ENCODE measurements at places on chromosomes 12 and 14.

DNA sequence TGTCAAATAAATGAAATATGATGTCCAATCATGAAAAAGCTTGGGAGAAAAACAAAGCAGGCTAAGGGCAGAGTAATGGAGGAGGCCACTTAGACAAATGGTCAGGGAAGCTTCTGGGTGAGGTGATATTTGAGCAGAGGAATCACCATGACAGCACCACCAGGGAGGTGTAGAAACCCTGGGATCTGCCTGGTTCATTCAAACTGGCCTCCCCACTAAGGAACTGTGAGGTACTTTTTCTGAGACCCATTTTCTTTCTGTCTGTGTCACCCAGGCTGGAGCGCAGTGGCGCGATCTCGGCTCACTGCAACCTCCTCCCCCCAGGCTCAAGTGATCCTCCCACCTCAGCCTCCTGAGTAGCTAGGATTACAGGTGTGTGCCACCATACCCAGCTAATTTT, 7.8 kb upstream of the SSH1 start:
- DNase-seq, result no peak

DNA sequence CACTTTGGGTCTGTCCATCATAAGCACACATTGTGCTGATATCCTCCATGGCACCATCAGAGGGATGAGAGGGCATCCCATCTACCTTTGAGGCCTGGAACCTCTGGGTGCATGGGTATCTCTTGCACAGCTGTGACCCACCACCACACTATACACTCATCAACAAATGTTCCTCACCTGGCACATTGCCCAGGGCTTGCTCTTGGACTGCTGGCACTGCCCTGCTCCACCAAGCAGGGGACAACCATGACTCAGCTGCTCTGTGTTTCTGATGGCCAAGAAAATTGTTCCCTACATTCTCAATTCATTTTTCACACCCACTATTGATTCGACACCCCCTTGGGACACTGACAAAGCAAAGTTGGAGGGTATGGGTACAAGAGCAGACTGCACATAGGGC, 155.5 kb downstream of the PTPRO start:
- no peak for DNase-seq

GRCh38 chr12:131282292-131283080, 328.8 kb downstream of the ADGRD1 start:
- DNase-seq, result no peak

DNA sequence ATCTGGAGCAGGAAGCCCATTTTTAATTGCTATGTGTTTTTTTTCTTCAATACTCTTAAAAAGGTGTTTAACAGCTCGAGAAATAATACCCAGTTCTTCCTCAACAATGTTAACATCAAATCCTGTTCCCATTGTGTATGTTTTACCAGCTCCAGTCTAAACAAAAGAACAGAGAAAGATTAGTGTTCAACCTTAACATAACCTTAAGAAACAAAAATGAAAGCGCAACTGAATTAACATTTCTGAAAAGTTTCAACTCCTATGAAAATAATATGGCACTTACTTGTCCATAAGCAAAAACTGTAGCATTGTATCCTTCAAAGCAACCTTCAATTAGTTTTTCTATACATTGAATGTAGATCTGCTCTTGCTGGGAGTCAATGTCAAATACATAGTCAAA, 73.2 kb downstream of the KIF21A start:
- no peak for DNase-seq

GRCh38 chr12:111006621-111007020, 86.2 kb upstream of the MYL2 start:
- no peak for DNase-seq

GRCh38 chr14:92108345-92109254, 2.2 kb upstream of the ATXN3 start:
- peak; percentile 23 for DNase-seq

DNA sequence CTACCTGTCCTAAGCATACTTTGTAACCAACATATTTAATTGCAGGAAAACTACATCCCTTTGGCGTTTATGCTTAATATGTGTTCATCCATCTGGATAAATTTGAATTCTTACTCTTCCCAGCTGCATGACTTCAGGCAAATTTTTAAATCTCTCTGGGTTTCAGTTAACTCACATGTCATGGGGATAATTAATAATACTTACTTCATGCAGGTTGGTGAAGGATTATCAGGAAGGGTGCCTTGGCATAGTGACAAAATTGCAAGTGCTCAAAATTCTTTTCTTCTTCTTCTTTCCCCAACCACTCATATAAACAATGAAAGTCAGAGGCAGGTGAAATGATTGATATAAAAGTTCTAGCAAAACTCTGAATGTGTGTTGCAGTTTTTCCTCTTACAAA, 15.9 kb downstream of the SYT10 start:
- no peak for DNase-seq

- DNase-seq, result no peak
Measured at GRCh38 chr14:61934385-61934784, 172.2 kb downstream of the SNAPC1 start.

GRCh38 chr12:132287391-132288238, 41.8 kb downstream of the GALNT9 start:
- DNase-seq, result no peak

DNA sequence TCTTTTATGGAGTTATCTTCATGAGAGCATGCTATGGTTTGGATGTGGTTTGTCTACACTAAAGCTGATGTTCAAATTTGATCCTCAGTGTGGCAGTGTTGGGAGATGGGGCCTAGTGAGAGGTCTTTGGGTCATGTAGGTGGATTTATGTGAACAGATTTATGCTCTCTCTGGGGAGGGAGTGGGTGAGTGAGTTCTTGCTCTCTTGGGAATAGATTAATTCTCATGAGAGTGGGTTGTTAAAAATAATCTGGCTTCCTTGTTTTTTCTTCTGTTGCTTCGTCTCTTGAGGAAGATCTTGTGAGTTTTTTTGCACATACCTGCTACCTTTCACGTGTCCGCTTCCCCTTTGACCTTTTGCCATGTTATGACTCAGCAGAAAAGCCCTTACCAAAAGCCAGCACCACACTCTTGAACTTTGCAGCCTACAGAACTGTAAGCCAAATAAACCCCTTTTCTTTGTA, 20.5 kb downstream of the DERA start:
- DNase-seq, result no peak

- DNase-seq, result peak; percentile 41
Measured at GRCh38 chr12:112939761-112940381, 1.6 kb downstream of the OAS3 start.

GRCh38 chr14:65962952-65963351, 523.2 kb upstream of the CCDC196 start:
- no peak for DNase-seq

- DNase-seq, result no peak
Measured at GRCh38 chr14:89626233-89626806, 209.3 kb upstream of the FOXN3 start.

GRCh38 chr12:11500188-11500860, 105.0 kb upstream of the PRB2 start:
- DNase-seq, result peak; percentile 90

- DNase-seq, result no peak
Measured at GRCh38 chr12:132236930-132237771, 92.2 kb downstream of the GALNT9 start.

- no peak for DNase-seq
Measured at GRCh38 chr14:76687611-76688382, 73.5 kb upstream of the VASH1 start.

DNA sequence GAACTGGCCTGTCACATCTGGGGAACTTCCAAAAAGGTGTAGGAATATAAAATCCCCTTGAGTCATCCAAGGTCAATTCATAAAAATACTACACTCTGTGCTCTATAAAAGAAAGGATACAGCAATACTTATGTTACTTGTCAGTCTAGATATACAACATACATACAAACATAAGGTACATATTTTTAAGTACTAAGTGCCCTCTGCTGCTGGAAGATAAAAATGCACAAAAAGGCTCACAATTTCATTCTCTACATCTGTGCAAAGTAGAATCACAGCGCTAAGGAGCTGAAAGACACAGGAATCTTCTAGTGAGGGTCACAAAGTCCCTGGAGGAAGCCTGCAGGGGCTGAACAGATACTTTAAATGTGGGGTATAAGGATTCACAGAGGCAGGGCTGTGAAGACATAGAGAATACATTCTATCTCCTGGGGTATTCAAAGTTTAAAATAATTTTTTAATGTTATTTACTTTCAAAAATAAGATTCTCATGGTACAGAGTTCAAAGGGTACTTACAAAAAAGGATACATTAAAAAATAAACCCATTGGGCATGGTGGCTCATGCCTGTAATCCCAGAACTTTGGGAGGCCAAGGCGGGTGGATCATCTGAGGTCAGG, 10.2 kb upstream of the GOLGA5 start:
- peak; percentile 52 for DNase-seq

DNA sequence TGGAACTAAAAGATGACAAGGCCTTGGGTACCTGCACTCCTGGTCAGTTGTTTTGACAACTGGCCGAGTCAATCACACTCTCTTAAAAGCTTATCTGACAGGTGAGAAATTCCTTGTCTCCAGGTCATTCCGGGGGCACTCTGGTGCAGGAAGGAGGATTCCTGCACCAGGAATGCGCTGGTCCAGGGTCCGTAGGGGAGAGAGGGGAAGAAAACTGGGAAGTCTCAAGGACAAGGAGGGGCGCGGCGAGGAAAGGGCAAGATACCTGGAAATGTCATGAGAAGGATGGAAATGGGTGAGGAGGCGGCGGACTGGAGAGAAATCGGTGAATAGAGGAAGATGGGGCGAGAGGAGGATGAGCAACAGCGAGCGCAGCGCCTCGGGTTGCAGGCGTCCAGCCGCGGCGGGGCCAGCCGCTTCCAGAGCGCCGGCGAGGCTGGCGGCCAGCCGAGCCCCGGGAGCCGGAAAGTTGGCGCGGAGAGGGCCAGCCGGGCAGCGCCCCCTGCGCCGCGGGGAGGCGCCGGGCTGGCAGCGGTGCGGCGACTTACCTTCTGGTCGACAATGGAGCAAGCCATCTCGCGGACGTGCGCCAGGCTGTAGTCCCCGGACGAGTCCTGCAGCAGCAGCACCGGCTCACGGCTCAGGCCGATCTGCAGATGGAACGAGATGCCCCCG, 809 bp downstream of the PRKD1 start:
- DNase-seq, result no peak

- DNase-seq, result no peak
Measured at GRCh38 chr14:53735916-53736315, 220.7 kb downstream of the BMP4 start.

- DNase-seq, result no peak
Measured at GRCh38 chr12:132833341-132833740, 4.7 kb upstream of the GOLGA3 start.

DNA sequence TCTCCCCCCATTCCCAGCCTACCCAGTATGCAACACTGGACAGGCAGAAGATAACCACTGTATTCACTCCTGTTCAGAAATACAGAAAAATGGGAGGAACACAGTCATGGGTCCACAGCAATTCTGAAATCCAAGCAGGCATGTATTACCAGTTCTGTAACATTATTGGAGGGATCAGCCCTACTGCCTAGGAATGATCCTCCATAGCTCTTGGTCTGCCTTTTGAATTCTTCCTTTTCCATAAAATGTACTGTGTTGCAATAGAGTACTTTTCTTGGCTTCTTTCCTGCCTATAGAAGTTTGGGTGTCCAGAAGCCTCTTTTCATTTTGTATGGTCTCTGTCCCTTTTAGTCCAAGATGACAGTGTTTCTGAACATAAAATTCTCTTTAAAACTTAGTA, 46.5 kb downstream of the SPATS2 start:
- DNase-seq, result no peak

GRCh38 chr12:51836041-51836826, 12.3 kb downstream of the FIGNL2 start:
- no peak for DNase-seq

Measured in activated naive CD4-positive, alpha-beta T cell treated with anti-CD3 and anti-CD28 coated beads, Interleukin-2, amount 10 ng/mL, durations not matched to agents 7 days and 5 days (primary cell).